ENCODE measurements at places on chromosomes 7 and 10.

- DNase-seq, result no peak
Measured at GRCh38 chr10:75018251-75018650, 93.2 kb upstream of the SAMD8 start.

GRCh38 chr10:71968553-71969474 is 4.6 kb downstream of the CHST3 start:
- no peak for DNase-seq

- DNase-seq, result no peak
Measured at GRCh38 chr10:132464256-132465192, 67.5 kb downstream of the PWWP2B start.

DNA sequence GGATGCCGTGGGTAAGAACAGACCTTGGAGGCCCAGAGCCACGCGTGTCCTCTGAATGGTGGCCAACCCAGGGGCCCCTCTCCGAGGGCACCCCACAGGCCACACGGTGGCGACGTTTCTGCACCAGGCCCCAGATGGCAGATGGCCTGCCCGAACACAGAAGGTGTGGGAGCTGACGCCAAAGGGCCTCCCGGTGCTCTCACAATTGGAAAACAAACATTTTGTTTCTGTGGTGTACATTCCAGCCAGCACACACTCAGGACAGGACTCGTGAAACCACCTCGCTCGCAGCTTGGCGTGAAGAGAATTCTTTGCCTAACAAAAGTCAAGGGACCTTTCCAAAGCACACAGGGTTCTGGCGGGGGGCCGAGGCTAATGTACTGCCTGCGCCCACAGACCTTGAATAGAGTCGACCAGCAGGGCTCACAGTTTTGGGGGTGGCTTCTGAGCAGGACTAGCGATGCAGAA is 112.1 kb downstream of the FAM53B start:
- no peak for DNase-seq

- DNase-seq, result no peak
Measured at GRCh38 chr10:68175949-68176348, 56.0 kb downstream of the ATOH7 start.

- DNase-seq, result peak; percentile 68
Measured at GRCh38 chr10:100969187-100970075, at the start of gene SEMA4G. Gene SEMA4G, plus strand, starts transcription at chr10:100969504. Its CDS starts 3,409 bp downstream, at chr10:100972913.

- DNase-seq, result no peak
Measured at GRCh38 chr7:25752967-25753791, 398.8 kb upstream of the NFE2L3 start.

- no peak for DNase-seq
Measured at GRCh38 chr7:55150709-55151451, 132.1 kb downstream of the EGFR start.

- no peak for DNase-seq
Measured at GRCh38 chr7:157441023-157441399, 104.2 kb downstream of the DNAJB6 start.

DNA sequence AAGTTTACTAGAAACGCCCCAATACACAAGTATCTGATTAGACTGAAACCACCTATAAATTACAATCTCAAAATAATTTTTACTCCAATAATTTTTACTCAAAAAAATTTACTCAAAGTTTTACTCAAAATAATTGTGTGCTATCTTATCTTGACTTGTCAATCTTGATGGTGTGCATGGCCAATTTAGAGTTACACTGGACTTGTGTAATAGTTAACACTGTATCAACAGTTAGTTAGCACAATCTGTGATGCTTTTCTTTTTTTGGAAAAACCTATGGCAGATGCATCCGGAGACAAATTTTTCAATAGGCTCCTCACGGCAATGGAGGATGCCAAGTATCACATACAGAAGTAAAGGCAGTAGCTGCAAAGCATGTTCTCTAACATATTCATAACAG is 24.9 kb downstream of the LMOD2 start:
- DNase-seq, result no peak

DNA sequence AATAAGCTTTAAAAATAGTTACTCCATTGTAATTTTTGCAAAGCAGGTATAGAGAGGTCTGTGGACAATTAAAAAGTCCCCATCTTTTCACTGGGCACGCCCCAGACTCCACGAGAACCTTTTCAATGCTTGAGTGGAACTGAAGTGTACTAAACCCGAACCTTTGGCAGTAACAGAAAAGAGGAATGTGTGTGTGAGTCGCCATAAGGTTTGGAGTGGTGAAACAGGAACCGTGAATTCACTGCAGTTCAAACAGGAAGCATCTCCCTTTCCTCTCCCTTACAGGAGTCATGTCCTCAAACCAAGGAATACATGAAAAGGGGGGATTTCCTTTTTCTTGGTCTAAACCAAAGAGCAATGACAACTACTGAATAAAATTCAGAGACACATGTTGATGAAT is 23.2 kb downstream of the NDUFB2 start:
- DNase-seq, result no peak

- peak; percentile 33 for DNase-seq
Measured at GRCh38 chr10:77925795-77926565, 575 bp downstream of the DLG5 start.

DNA sequence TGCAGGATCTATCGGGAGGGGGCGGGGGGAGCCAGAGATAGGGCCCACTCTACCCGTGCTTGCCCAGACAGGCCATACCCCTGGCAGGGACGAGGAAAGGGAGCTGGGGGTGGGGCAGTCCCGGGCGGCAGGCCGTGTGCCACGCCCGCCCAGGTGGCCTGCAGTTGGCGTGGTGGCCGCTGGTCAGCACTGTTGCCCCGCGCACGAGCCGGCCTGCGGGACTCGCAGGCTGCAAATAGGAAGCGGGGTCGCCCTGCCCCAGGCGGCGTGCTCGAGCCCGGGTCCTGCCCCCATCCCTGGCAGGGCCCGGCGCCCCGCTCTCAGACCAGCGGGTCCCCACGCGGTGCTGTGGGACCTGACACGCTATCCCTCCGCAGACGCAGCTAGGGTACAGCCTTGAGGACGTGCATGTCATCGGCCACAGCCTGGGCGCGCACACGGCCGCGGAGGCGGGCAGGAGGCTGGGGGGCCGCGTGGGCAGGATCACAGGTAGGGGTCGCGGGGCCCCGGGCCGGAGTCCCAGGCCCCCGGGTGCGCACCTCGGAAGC is 6.7 kb downstream of the PNLIPRP2 start:
- DNase-seq, result no peak

GRCh38 chr10:60358282-60358681 is 31.4 kb downstream of the ANK3 start:
- DNase-seq, result no peak

DNA sequence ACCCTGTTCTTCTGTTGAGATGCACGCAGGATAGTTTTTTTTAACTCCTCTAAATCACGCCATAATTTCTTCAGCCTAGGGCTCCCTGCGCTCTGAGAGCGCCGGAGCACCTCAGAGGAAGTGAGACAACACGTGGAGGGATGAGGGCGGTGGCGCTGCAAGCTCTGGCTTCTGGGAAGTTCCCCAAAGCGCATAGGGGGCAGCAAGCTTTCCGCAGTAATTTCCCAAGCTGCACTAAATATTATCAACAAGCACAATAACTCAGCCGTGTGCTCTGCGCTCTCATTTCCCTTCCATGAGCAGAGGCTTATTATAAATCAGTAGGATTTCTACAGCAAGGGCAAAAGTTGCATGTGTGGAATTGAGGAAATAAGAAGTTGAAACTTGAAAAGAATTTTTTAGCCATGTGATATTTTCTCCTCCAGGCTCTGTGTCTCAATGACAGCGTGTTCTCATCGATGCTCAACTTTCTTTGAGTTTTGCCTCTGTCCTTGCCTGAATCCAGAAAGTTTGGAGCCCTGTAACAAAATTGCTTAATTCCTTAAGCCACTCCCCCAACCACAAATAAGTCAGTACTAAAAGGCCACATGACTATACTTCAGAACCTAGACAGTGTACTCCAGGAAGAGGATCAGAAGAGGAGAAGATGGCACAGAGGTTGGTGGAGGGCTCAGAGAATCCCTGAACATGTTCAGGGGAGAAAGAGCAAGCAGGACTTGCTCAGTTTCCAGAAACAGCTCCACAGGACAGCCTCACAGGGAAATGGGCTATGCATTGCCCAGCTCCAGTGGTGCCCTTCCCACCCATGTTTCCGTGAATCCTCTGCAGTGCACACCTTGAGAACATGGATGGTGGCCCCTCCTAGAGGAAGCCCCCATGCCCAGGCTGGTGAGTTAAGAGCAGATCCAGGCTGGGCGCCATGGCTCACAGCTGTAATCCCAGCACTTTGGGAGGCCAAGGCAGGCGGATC is 221.5 kb upstream of the GHITM start:
- peak; percentile 59 for DNase-seq

DNA sequence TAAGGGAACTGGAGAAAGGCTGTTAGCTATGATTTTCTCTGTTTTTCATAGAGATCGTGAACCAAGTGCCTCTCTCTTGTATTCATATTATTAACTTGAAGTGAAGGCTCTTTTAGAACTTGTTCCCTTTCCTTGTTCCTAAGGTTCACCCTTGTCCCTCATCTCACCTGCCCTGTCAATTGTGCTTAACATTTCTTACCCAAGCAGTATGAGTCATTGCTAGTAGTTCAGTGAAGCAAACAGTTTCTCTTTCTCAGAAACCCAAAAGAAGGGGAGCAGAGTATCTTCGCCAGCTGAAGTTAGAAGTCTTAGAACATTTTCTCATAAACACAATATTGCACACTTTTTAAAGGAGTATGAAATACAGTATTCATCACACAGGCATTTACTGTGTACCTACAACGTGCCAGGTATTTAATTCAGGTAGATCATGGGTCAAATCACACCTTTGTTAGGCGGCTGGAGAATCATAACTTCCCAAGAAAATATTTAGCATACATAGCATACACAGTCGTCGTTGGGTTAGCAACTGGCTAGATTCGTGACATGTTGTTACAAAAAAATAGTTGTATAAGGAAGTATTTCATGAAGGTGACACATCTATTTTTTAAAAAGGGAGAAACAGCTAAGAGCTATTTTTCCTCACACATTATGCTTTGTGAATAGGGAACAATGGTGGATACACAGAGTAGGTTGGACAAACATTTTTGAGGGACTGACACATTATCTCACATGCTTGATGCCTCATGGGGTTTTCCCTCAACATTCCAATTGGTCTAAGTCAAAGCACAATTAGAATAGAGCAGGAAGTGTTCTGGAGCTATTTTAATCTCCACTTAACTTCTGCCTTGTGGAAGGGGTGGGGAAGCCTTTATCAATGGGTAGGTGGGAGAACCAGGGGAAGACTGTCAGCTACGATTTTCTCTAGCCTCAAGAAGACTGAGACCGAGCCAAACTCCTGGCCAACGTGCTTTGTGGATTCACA is 13.2 kb downstream of the HDAC9 start:
- no peak for DNase-seq

DNA sequence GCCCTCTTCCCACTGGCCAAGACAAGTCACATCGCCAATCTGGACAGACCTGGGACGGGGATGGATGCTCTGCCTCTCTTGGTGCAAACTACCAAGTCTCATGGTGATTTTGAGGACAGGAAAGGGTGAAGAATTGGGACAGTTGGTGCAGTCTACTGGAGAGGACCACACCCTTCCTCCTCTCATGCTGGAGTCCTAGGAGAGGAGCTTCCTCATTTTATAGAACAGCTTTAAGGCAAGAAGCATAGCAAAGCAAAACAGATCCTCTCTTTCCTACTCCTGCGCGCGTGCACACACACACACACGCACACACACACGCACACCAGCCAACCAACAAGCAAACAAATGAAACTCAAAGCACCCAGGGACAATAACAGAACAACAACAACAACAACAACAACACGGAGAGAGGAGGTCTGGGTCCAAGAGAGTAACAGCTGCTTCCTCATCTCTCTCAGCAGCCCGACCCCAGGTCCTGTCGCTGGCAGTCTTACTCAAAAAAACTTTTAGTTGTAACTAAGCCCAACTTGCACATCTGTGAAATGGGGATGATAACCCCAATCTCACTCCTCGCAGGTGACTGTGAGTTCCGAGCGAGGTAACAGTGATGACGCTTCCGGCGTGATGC is 83.4 kb downstream of the TMEM178B start:
- no peak for DNase-seq

- DNase-seq, result no peak
Measured at GRCh38 chr10:59229441-59229840, 53.0 kb downstream of the PHYHIPL start.

DNA sequence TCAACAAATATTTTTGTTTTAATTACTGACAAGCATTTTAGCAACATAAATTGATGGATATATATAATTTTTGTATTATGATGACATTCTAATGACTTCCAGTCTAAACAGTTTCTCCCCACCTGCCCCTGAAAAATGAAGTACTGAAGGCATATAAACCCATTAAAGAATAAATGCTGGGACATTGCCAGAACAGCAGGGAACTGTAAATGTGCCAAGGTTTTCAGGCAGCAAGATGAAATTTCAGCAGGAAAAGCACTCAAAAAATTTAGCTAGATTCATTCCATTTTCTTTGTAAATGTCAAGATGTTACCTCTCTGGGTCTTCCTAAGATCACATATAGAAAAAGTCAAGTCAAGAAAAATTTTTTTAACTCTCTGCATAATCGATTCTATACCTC is 11.0 kb upstream of the TLL2 start:
- no peak for DNase-seq

DNA sequence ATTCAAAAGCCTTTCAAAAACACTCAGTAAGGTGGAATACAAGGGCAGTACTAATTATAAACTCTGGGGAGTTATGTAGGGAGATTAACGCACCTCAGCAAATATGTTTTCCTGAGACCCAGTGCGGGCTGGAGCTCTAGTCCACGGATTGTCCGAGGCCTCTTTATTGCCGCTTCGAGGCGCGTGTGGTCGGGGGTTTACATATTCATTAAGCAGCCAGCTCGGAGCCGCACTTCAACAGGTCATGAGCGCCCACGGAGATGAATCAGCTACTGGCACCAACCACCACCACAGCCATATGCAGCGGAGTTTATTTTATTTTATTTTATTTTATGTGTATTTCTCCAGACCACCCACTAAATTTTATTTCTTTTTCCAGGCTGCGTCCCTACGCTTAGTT is 195.9 kb upstream of the ADARB2 start:
- DNase-seq, result no peak

DNA sequence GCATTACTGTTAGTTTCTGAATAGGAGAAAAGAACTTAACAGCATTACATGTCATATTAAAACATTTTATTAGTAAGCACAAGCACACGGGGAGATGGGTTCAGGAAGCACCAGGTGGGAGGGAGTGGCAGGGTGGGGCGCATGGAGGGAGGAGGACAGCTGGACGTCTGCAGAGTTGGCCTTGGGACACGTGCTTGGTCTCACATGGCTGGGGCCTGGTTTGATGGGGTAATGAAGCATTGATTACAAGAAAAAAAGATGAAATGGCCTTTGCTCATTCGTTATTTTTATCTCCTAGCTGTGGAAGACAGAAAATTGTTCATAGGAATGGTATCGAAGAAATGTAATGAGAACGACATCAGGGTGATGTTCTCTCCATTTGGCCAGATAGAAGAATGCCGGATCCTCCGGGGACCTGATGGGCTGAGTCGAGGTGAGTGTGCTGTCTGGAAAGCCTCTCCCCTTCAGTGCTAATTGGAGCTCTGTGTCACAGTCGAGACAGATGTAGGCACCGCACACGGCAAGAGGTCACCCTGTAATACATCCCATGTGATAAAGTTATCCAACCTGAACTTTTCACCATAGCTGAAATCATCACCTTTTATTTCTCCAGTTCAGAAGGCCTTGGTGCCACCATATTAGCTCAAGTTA is 239.9 kb downstream of the CELF2 start:
- DNase-seq, result no peak

GRCh38 chr10:82643076-82643475 is 768.1 kb downstream of the NRG3 start:
- DNase-seq, result no peak
